ENCODE measurements at places on chromosomes 5 and 9.

GRCh38 chr5:168885324-168886120 is 306.4 kb upstream of the PANK3 start:
- no peak for DNase-seq

GRCh38 chr9:17528859-17529258 is 50.0 kb upstream of the SH3GL2 start:
- DNase-seq = no peak

GRCh38 chr5:107502676-107503060 is 168.1 kb downstream of the EFNA5 start:
- DNase-seq = no peak

DNA sequence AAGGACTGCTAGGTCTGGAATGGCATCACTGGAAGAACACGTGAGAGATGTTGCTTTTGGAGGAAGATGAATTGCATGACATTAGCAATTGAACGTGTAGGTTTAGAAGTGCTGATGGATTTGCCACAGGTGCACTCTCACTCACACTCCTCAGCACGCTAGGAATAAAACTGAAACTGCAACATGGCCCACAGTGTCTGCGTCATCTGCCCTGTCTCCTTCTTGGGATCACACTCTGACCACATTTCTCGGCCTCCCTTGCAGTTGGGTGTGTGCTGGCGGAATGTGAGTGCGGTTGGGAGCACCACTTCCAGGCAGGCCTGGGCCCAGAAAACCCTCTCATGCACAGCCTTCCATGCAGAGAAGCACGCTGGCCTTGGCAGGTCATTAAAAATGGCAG is 152.8 kb upstream of the LHFPL2 start:
- no peak for DNase-seq

DNA sequence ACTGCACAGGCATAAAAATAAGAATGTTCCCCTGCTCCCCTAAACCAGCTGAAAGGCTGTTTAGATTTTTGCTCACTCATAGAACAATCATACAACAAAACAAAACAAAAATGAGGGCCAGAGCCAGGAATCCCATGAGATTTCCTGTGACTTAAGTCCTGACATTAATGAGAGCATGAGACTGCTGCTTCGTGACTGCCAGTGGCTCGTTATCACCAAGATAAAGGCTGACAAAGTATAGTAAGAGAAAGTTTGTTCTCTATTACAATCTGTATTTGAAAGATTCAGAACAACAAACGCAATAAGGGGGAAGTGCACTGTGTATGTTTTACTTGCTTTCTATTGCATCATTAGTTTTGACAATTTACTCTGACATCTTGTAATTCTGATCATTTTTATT is 837.1 kb upstream of the C9orf72 start:
- DNase-seq = no peak

GRCh38 chr9:137273095-137273490 is 4.4 kb upstream of the TOR4A start:
- DNase-seq = no peak

DNA sequence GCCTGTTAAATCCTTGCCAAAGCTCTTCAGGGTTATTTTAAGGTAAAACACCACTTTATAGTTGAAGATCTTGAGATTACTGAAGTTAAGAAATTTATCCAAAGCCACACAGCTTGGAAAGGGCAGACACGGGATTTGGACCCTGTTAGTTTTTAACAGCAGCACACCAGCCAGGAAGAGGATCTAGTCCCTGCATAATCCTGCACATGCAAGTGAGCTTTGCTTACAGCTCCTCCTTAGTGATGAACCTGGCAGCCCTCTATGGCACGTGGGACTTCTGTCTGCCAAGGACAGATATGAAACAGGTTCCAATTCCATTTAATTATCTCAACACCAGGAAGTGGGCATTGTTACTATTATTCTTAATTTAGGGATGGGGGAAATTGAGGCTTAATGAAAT is 108.7 kb downstream of the TRIM32 start:
- DNase-seq = no peak

DNA sequence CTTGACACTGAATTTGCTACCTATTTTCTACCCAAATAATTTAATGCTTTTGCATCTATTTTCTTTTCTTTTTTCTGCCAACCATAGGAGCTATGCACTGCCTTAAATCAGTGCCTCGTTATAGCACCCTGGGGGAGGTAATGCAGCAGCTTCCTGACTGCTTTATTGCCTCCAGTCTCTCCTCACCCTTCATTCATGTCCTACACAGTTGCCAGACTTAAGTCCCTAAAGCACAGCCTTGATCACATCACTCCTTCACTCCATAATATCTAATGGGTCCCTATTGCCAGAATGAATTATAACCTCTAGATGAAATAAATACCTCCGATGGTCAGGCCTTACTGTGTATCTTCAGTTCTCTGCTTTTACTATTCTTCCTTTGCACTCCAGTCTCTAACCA is 211.2 kb upstream of the GLRA1 start:
- no peak for DNase-seq

GRCh38 chr5:172038167-172038566 is 31.7 kb upstream of the FBXW11 start:
- no peak for DNase-seq

DNA sequence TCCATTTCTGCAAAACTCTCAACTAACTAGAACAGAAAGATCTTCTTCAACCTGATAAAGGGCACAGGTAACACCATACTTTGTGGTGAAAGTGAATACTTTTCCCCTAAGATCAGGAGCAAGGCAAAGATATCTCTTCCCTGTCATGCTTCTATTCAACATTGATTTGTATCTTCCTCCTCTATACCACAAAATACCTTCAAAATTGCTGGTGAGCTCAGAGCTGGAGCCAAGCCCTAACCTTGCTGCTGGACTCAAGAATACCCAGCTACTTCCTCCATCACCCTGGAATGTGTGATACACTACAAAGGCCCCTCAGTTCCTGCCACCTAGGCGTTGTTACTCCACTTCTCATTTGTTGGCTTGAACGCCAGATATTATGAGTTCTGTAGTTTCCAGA is 499.0 kb downstream of the ACTL7B start:
- DNase-seq = no peak

GRCh38 chr9:127222388-127223095 is 42.0 kb upstream of the GARNL3 start:
- DNase-seq = no peak

DNA sequence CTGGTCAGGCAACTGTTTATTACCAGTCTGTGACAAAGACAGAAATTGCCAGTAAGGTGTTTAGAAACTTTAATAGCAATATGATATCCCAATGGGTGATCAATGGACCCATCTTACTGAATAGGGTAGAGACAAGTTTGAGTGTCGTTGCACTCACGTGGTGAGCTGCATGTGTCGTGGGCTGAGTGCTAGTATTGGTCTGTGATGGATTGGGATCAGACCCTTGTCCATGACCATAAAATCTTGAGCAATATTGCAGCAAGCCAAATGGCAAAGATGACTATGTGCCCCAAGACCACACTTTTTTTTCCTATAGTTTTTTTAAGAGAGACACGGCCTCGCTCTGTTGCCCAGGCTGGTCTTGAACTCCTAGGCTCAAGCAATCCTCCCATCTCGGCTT is 114.5 kb downstream of the PALM2AKAP2 start:
- DNase-seq = no peak

DNA sequence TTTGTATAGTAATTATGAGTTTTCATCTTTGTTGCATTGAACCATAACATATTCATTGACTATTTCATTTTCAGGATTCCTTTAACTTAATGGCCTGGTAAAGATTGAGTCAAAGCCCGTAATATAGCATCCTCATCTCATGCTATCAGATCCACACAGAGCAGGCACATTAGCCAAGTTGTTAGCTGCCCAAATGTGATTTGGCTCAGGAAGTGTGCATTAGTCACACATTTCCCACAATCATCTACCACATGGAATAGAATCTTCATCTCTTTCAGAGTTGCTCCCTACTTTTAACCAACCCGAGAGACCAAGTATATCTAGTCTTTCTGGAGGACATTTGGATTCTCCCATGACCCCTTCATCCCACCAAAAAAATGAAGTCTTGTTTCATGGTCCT is 481.0 kb upstream of the PTGER4 start:
- DNase-seq = no peak

- DNase-seq = no peak
Observed at GRCh38 chr5:138503487-138504270, 38.4 kb downstream of the EGR1 start.

- no peak for DNase-seq
Observed at GRCh38 chr9:15116130-15116580, 190.9 kb downstream of the TTC39B start.

- no peak for DNase-seq
Observed at GRCh38 chr9:97382099-97382718, 29.7 kb upstream of the TDRD7 start.

- DNase-seq = no peak
Observed at GRCh38 chr5:8079056-8079455, 210.1 kb downstream of the MTRR start.

DNA sequence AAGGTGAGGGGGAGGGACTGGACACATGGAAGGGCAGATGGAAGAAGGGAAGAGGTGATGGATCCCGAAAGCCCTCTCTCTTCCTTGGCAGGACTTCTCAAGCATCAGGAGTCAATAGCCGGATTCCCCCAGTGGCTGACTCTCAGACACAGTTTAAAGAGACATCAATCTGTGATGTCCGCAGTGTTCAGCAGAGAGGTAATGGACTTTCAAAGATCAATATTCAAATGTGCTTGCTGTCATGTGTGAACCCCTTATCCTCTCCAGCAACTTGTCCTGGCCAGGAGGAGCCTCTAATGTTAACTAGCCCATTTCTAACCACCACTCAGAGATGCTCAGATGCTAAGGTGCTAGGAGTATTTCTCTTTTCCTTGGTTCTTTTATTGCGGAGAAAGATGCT is 392.2 kb downstream of the IRX1 start:
- no peak for DNase-seq

DNA sequence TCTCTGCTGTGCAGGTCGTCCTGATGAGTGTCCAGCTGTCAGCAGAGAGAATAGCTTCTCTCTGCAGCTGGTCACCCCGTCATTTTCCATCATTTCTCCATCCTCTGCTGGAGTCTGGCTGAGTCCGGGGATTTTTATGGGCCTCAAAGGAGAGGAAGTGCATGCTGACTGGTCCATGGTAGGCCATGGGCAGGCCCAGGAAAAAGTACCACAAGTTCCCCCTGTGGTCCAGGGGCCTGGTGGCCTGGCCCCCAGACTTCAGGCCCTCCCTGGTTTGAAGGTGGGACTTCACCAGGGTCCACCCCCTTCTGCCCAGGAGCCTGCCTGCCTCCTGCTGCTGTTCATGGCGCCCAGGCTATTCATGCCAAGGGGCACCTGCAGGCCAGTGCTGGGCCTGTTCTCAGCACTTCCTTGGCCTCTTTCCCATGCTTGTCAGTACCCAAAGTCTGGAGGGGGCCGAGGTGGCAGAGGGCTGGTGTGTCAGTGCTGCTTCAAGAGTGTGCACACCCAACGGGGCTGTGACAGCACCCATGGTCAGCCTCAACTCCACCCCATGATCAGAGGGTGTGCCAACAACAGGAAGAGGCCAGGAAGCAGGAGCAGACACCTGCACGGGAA is 7.3 kb upstream of the MTMR12 start:
- no peak for DNase-seq

- no peak for DNase-seq
Observed at GRCh38 chr9:125932012-125932411, 184.8 kb downstream of the PBX3 start.

- no peak for DNase-seq
Observed at GRCh38 chr9:137688725-137689124, 69.9 kb downstream of the EHMT1 start.

DNA sequence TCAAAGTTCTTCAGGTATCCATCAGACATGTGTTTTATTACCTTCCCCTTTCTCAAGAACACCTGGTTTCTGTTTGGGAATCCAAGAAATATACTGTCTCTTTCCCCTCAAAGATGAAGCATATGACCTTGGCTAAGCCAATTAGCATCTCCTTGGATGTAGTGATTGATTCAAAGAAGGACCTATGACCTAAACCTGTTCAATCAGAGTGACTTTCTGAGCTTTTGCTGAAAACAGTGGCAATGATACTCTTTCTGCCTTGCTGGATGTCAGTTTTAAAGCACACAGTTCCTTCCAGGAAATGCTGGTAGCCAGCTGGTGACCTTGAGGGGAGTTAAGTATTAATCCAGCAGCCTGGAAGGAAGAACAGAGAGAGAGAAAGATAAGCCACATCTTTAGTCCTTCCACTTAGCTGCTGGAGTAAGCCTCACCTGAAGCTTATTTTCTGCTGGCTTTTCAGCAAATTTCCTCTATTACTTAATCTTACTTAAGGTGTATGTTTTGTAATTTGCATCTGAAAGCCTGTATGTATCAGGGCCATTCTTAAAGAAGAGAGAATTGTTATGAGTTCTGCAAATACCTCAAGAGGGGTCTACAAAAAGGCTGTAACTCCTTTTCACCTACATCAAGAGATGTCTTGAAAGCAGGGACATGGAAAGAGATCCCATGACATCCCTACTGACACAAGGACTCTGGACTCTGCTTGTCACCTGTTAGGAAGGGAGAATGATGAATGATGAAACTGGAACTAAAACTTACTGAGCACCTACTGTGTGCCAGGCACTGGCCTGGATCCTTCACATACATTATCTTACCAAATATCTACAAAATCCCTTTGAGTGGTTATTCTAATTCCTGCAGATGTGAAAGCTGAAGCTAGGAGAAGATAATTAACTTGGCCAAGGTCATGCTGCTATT is 35.2 kb upstream of the PIK3R1 start:
- DNase-seq = no peak

GRCh38 chr9:129875687-129876395 is 40.6 kb downstream of the USP20 start:
- DNase-seq = no peak

DNA sequence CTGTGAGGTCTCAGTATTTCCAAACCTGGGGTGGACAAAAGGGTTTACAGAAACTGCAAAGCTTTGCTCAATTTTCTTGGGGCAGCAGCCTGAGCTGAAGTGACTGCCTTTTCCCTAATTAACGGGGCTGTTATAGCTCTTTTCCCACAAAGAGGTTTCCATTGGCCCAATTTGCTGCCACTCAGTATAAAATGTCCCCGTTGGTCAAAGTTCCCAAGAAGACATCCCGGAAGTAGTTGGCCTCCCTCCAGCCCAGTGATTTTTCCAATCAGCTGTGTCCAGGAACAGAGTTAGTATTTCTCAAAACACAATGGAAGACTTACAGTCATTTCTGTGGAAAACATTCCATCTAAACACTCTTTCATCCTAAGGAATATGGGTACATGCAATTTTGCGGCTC is 643.6 kb downstream of the ACTL7B start:
- no peak for DNase-seq

All from omental fat pad (tissue), 4 donors.